ENCODE measurements at places on chromosomes 1 and 21.

GRCh38 chr1:45843474-45843905 lies 40.1 kb downstream of the MAST2 start:
- no peak for DNase-seq

GRCh38 chr1:209741193-209741592 lies 14.7 kb upstream of the TRAF3IP3 start:
- no peak for DNase-seq

DNA sequence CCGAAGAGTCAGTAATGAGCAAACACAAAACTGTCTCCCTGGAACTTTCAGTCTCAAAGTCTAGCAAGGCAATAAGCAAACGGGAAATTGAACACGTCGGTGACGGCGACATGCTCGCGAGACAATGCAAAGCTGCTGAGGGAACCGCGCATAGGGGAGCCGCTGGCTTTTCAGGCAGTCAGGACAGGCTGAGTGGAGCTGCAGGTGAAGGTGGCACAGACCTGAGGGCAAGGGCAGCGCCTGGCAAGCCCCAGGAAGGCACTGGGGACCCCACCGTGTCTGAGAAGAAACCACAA lies 4.9 kb downstream of the INTS11 start:
- no peak for DNase-seq

DNA sequence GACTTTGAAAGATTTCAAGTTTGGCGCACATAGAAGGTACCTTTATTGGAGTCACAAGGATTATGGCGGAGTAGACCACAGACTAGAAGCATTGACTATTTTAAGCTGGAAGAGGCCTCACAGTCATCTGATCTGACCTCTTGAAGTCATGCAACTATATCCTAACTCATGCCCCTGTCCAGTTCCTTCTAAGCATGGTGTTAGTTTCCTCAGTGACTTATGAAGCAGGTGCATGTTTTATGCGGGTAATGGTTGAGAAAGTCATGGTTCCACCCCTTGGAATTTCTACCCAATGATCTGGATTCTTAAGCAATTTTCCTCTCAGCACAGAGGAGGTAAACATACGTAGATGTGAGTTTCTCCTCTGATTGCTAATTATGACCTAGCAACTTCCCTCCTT lies 11.7 kb downstream of the OLFML3 start:
- DNase-seq: no peak

DNA sequence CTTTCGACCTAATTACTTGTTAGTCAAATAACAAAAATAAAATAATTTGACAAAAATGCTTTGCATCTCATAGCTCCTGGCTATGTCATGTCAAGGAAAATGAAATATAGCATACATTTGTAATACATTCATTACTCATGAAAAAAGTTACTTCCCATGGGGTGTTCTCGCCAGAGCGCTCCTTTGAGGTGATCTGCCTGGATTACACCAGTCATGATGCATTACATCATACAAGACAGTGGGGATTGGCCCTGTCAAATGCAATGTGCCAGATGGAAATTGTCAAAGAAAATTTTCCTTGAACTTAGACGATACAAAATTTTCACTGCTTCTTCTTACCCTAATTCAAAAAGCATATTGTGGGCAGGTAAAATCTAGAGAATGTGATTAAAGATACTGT lies 215.6 kb upstream of the B3GALT2 start:
- DNase-seq: no peak

- no peak for DNase-seq
Observed at GRCh38 chr1:185419718-185420117, 102.7 kb upstream of the IVNS1ABP start.

DNA sequence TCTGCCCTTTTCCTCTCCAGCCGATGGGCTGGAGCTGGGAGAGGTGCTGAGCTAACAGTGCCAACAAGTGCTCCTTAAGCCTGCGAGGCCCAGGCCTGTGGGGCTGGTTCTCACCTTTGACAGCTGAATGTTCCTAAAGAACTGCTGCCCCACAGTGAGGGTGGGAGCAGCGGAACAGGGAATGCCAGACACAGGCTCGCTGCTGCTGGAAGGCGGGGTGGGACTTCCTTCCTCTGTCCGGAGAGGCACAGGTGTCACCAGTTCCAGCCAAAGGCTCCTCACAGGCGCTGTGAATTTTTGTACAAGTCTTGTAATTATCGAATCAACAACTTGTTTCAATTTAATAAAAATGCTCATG lies 47.1 kb downstream of the COQ8A start:
- no peak for DNase-seq

DNA sequence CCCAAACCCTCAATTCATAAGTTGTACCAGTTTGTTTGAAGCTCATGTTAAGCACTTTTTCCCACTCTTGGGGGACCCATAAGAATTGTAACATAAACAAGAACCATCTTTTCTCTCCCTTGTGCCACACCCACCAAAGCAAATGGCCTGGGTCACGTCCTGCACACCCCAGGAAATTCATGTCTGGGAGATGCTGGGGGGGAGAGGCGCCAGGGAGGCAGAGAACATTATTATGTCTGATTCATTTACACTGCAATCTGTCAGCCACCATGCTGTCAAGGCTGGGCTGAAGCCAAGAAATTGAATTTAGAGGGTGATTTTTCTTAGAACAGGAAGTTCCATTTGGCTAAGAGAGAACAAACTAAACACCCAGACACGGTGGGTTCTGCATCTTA lies 37.2 kb upstream of the IPO9 start:
- no peak for DNase-seq

GRCh38 chr21:7951854-7952519 lies 2569.4 kb upstream of the TPTE start:
- DNase-seq: no peak

DNA sequence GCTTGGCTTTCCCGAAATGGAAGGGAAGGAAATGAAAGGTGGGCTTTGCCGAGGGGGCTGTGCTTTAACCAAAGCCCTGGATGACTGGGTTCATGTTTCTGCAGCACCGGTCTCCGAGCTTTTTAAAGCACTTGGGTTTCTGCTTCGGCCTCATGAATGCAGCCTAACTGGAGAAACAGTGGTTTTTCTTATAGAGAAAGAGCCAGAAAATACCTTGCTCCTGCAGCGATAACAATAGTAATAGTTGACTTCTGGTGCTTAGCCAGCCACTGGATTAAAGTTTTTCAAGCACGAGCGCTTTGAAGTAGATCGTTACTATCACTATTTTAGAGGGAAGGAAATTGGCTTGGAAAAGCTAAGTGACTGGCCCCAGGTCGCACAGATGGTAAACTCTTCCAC lies 500 bp upstream of the DOCK7 start:
- DNase-seq: no peak

GRCh38 chr1:219564109-219564508 lies 48.8 kb downstream of the ZC3H11B start:
- DNase-seq: no peak

GRCh38 chr1:40621821-40622450 lies 43.5 kb downstream of the RIMS3 start:
- DNase-seq: no peak

DNA sequence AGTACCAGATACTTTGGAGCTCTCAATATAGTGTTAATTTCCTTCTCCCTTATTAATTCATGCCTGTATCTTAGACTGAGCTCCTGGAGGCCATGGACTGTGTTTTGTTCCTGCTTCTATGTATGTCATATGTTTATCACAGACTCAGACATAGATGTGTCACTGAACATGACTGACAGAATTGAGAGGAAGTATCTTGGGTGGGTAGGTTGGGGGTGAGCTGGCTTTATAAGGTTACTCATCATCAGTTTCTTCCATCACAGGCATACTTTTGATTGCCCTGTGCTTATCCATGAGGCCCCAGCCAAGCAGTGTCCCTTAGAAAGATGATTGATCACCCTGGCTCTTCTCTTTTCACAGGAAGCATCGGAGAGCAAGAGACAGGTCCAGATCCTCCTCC lies 5.6 kb upstream of the SH3D21 start:
- DNase-seq: no peak

DNA sequence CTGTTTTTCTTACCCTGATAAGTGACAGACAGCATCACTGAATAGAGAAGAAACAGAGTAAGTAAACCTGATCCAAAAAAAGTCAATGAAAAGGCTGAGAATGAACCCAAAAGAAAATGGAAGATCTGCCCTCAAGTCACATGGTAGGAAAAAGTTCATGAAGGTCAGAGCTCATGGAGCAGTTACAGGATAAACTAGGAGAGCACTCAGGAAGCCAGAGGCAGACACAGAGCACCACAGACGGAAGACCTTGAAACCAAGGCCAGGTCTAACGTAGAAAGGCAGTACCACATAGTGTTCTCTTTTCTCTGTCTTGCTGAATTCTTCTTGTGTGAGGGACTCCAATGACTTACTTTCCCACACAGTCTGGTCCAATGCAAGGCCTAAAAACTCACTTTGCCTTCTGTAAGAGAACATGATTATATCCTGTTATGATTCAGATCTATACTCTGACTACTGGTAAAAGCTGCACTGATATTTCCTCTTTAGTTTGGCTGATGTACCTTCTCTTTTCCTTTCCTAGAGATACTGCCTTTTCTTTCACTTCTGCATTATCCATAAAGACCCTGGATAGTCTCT lies 40.8 kb downstream of the RTCA start:
- no peak for DNase-seq

- DNase-seq: no peak
Observed at GRCh38 chr1:208280681-208281450, 36.7 kb upstream of the PLXNA2 start.

DNA sequence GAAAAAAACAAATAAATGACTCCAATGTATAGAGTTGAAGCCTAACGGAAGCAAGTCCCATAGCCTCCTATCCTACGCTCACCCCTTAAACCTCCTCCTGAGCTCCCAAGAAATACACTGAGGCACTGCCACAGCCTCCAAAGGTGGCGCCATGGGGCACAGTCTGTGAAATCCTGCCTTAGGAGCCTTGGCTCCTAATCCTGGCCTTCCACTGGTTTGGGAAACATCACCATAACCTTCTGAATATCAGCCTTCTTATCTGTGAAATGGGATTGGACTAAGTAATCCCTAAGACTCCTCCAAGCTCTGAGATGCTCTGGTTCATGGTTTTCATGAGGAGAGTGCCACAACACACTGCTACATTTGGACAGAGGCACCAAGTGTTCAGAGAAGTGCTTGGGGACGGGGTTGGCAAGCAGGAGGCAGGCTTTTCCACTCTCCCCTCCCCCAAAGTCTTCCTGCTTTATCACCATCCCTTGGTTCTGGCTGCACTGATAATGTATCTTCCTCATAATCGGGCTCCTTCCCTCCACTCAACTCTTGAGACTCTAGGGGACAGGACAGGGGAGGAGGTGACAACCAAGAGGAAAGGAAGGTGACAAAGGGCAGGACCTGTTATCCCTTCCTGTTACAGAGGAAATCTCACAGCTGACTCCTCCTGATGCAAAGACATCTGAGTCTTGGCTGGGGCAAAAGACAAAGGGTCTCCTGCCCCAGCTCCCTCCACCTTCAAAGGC lies 2.7 kb downstream of the SLAMF7 start:
- DNase-seq: no peak

GRCh38 chr1:233673261-233673946 lies 59.5 kb downstream of the KCNK1 start:
- DNase-seq: no peak

GRCh38 chr1:3471356-3472087 lies 17.1 kb downstream of the ARHGEF16 start:
- no peak for DNase-seq

DNA sequence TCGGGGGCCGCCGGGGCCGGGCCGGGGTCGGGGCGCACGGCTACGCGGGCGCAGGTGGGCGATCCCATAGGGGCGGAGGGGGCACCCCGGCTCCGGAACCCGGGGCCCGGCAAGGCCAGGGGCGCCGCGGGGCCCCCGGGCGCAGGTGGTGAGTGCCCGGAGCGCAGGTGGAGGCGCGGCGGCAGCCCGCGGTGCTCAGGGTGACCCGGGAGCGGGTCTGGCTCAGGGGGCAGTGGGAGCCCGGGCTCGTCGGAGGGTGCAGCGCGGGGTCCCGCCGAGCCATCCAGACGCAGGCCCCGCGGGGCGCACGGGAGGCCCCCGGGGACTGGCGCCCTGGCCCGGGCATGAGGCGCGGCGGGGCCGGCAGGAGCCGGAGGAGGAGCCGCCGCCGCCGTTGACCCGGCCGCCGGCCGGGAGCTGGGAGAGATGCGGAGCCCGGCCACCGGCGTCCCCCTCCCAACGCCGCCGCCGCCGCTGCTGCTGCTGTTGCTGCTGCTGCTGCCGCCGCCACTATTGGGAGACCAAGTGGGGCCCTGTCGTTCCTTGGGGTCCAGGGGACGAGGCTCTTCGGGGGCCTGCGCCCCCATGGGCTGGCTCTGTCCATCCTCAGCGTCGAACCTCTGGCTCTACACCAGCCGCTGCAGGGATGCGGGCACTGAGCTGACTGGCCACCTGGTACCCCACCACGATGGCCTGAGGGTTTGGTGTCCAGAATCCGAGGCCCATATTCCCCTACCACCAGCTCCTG lies 489 bp downstream of the CELSR2 start:
- DNase-seq: no peak

GRCh38 chr1:25994402-25995150 lies 3.3 kb downstream of the PAFAH2 start:
- DNase-seq: no peak

DNA sequence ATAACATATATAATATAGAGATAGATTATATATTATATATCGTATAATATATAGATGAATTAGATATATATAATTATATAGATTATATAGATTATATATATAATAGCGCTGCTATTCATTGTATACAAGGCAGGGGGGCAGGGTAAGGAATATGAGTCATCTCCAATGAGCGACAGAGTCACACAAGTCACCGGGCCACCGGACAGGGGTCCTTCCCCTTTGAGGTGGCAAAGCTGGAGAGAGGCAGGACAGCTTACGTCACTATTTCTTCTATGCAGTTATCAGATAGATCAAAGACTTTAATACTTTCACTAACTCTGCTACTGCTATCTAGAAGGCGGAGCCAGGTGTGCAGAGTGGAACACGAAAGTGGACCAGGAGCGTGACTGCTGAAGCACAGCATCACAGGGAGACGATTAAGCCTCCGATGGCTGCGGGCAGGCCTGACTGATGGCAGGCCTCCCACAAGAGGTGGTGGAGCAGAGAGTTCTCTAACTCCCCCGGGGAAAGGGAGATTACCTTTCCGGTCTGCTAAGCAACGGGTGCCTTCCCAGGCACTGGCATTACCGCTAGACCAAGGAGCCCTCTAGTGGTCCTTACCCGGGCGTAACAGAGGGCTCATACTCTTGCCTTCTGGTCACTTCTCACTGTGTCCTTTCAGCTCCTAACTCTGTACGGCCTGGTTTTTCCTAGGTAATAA lies 2154.7 kb downstream of the MRPL39 start:
- DNase-seq: no peak

All from CD4-positive, alpha-beta T cell treated with Interferon gamma for 1 hour (primary cell).